Effector CD4-positive, alpha-beta T cell (primary cell): ENCODE measurements at places on chromosomes 13 and 19.
A peak's percentile ranks its signal among the peaks of the same experiment; 100 is the strongest.

DNA sequence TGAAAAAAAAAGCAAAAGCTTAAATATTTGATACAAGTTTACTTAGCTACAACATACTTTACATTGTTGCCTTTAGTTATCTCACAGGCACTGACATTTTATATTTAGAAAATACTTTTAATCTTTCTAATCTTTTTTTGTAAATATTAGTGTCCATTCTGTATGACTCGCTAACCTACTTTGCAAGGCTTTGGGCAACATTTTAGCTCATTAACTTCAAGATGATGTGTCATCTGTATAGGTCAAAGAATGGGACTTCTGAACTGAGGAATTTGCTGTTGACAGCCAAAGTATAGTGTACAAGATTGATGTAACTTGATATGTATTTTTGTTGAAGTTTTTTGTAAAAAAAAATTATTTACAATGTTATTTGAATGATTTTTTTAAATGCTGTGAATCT lies 2.7 kb upstream of the C1QTNF9 start:
- no peak for DNase-seq

DNA sequence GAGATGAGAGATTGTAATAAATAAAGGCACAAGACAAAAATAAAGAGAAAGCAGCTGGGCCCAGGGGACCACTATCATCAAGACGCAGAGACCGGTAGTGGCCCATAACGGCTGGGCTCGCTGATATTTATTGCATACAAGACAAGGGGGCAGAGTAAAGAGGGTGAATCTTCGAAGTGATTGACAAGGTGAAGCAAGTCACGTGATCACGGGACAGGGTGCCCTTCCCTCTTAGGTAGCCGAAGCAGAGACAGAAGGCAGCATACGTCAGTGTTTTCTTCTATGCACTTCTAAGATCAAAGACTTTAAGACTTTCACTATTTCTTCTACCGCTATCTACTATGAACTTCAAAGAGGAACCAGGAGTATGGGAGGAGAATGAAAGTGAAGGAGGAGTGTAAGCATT lies 4.6 kb upstream of the PRKCG start:
- peak; percentile 47 for DNase-seq

- no peak for DNase-seq
These were observed 72.4 kb downstream of the KLF5 start for GRCh38 chr13:73131247-73131646.

DNA sequence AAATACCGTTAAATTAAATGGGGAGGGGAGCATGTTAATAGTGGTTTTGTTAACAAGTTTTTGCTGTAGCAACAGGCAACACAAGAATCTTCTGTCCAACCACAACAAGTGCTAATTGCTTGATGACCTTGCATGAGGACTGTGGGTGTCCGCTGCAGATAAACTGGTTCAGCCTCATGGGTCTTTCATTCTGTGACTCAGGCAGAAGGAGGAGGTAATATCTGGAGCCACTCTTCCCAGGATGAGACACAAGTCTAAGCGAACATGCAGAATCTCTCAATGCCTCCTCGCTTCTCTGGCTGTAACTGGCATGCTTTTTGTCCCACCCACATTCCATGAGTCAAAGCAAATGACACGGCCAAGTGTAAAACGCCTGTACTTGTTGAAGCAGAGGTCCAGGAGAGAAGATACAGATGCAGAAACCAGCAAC lies 56.6 kb upstream of the MYO16 start:
- DNase-seq, result no peak

DNA sequence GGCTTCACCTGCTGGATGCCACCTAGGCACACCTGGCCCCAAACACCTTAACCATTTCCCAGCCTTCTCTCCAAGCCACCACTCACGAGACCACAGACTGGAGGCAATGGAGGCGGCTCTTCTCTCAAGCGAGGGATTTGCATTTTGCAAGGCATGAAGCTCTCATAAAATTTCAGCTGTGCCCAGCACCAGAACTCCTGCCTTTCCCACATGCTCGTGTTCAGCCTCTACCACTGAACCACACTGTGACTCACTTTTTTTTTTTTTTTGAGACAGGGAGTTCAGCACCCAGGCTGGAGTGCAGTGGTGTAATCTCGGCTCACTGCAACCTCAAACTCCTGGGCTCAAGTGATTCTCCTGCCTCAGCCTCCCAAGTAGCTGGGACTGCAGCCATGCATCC lies 10.6 kb downstream of the NANOS3 start:
- DNase-seq, result no peak

GRCh38 chr13:50213526-50213925 lies 198.3 kb downstream of the KCNRG start:
- DNase-seq, result no peak

GRCh38 chr19:39828015-39828653 lies 5.8 kb downstream of the DYRK1B start:
- no peak for DNase-seq

GRCh38 chr13:95391362-95391761 lies 90.1 kb upstream of the ABCC4 start:
- DNase-seq, result no peak

GRCh38 chr13:98345107-98345935 lies 168.3 kb upstream of the RNF113B start:
- DNase-seq, result no peak

GRCh38 chr19:32647361-32647760 lies 27.6 kb downstream of the ANKRD27 start:
- DNase-seq, result no peak

DNA sequence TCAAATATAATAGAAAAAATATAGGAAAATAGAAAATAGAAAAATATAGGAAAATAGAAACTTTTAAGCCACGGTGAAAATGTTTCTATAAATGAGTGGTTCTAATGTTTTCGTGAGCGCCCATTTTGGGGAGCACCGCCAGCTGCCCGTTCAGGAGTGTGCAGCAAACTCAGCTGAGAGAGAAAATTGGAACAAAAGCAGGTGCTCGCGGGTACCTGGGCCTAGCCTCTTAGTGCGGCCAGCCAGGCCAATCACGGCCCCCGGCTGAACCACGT lies 204 bp upstream of the PDX1 start:
- DNase-seq, result no peak

- no peak for DNase-seq
These were observed 82.7 kb downstream of the ATP11A start for GRCh38 chr13:112772539-112772909.

- DNase-seq, result no peak
These were observed 335.8 kb downstream of the SLITRK1 start for GRCh38 chr13:83546476-83546875.

DNA sequence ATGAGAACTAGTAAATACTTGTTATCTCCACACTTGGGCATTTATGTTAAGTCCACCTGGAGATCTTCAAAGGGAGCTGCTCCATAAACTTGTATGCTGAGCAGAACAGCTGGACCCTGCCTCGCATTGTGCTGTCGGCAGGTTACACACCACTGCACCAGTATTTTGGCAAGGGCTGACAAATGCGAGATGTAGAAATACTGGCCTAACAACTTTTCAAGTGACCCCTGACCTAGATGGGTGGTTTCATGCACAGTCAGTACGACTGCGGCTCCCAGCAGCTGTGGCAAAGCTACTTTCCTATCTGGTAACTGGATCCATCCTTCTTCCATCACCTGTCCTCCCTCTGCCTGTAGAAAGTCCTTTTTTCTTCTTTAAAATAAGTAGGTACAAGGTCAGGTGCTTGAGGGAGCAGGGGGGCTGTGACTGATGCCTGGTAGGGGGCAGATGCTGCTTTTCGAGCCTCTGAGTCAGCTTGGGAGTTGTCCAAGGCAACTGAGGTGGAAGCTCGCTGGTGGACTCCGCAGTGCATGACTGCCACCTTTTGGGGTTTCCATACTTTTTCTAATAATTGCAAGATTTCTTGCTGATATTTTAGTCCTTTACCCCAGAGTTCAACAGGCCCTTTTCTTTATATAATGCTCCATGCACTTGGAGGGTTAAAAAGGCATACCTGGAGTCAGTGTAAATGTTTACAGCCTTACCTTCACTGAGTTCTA lies 86.8 kb downstream of the SLC25A15 start:
- no peak for DNase-seq

DNA sequence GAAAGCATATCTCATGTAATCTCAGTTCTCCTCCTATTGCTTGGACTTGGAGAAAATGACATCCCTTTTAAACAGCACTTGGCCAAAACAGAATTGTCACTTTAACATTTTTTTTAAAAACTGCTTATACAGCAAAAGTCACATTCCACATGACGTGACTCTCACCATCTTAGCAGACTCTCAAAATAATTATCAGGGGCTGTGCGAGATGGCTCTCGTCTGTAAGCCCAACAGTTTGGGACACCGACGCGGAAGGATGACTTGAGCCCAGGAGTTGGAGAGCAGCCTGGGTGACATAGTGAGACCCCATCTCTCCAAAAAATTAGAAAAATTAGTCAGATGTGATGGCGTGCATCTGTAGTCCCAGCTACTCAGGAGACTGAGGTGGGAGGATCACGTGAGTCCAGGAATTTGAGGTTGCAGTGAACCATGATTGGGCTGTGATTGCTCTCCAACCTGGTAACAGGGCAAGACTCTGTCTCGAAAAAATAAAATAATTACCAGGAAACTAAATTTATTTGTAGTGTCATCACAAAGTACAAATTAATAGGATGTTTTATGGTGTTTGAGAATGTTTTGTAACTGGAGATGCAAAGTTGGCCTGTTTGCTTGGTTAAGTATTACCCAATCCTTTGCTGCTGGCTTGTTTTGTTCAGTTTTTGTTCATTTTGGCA lies 8.8 kb downstream of the SAFB start:
- no peak for DNase-seq
